ENCODE measurements at places on chromosomes 5 and 9.

DNA sequence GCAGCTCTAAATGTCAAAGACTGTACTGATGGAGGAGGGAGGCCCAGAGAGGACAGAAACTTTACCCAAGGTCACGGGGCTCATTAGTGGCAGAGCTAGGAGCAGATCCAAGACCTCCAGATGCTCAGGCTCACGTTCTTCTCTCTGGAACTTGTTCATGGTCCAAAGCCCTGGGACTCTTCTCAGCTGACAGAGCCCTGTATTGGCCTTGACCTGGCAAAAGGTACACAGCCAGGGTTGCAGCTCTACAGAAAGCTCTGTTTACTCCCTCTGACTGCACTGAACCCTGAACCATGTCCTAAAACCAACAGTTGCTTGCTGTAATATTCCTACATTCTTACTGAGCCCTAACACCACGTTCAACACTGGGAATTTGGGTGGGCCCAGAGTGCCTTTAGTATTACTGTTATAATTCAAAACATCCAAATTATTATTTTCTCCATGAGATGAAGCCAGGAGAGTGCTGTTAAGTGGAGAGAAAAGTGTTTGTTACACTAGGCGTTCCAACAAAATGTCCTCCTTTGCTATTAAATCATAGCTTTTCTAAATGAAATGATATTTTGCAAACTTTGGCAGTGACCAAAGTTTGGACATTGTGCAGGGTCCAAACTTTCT, 602.4 kb upstream of the CLINT1 start:
- DNase-seq = no peak

GRCh38 chr9:30630459-30630858, 1754.0 kb upstream of the ACO1 start:
- no peak for DNase-seq

DNA sequence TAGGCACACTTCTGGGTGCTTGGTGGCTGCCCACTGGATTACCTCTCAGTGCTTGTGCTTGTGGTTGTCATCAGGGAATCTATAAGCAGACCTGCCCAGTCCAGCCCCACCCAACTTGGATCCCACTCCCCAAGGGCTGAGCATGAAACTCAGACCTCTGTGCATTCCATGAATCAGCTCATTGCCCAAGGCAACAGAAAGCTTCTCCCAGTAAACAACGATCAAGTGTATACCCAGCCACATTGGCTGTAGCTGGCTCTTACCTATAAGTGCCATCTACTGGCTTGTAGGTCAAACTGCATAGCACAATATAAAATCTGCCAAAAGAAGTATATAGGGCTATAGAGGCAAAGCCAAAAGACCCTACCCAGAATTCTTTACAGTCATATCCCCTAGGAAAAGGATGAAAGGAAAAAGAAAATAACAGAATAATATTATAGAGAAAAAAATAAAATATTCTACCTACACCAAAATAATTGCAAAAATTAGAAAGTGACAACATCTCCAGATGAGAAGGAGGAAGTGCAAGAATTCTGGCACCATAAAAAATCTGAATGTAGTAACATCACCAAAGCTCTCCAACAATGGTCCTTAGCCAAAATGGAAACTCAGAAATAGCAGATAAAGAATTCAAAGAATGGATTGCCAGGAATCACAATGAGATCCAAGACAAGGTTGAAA, 321.0 kb upstream of the TRPC7 start:
- DNase-seq = no peak

DNA sequence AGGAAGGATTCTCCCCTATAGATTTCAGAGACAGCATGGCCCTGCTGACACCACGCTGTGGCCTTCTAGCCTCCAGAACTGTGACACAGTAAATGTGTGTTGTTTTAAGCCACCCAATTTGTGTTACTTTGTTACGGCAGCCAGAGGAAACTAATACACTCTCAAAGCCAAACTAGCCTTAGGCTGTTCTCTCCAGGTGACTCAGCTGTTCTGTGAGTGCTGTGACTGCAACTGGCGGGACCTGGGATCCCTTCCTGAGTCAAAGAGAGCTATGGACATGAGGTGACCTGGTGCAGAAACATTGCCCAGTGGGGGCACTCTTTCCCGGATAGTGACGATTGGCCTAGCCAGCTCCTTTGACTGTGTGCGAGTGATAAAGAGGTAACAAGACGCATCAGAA, 14.0 kb upstream of the MLANA start:
- DNase-seq = no peak

- no peak for DNase-seq
Observed at GRCh38 chr9:96088510-96088909, 213.0 kb downstream of the ERCC6L2 start.

DNA sequence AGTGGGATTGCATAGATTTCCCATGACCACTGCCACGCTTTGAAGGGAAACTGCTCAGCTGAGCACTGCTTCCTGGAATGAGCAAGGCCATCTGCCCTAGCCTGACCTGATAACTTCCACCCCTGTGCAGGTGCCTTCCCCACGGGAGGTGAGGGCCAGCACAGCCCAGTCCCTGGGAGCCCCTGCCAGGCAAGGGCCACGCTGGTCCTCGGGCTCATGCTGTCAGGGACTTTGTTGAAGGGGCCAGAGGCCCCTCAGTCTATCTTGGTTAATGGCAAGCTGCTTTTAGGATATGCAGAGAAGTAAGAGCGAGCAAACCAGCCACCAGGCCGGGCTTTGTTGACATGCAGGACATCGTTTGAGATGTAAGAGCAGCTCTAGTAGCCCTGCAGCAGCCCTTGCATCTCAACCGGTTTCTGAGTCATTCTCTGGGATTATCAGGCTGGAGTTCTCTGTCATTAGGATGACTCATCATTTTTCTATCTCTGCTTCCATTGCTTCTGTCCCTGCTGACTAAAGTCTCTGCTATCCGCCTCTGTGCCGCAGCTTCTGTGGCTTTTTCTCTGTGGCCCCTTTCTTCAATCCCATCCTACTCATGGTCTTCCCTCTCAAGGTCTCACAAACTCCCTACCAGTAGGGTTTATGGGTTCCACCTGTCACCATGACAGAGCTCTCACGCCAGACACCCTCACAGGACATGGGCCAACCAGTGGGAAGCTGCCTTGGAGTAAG, 30.6 kb upstream of the IQGAP2 start:
- DNase-seq = no peak

- DNase-seq = no peak
Observed at GRCh38 chr5:125467222-125467621, 720.8 kb upstream of the ZNF608 start.

DNA sequence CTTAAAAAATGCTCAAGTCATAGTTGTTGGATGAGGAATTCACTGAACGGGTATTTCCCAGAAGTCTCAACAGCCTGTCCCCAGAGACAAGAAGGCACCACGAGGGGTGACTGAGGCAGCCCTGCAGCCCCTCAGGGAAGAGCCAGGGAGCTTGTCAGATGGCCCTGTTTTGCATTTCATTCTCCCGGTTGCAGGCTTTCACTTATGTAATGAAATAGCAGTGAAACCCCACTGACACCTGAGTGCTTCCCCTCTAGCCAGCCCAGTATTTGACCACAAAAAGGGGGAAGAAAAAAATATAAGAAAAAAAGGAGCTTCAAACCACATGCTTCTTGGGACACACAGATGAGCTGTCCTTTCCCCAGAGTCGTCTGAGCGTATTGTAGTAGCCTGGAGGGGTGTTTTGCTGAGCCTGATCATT, 75.3 kb upstream of the IL12B start:
- DNase-seq = no peak

- no peak for DNase-seq
Observed at GRCh38 chr9:110579034-110579861, at the start of gene SVEP1. TSS of gene SVEP1 (minus strand) at chr9:110579741. CDS start at chr9:110579543, 198 bp downstream.

DNA sequence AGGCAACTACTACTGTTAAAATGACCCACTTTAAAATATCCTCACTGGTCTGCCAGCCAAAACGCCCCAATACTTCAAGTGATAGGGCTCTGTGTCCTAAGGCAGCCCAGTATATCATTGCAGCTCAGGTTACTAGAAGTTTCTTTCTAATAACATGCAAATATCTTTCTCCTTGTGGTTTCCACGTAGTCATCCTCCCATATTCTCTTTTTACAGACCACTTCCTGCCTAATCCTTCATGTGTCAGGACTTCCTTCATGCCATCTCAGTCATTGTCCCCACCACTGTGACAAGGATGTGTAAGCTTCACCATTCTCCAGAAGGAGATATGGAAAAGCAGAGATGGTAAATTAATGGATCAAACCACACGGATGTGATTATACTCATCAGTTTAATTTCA, 813.7 kb downstream of the MAT2B start:
- DNase-seq = no peak

GRCh38 chr9:69175486-69175885, 1.4 kb downstream of the TJP2 start:
- no peak for DNase-seq

GRCh38 chr5:40853632-40854192, 12.5 kb downstream of the CARD6 start:
- no peak for DNase-seq

DNA sequence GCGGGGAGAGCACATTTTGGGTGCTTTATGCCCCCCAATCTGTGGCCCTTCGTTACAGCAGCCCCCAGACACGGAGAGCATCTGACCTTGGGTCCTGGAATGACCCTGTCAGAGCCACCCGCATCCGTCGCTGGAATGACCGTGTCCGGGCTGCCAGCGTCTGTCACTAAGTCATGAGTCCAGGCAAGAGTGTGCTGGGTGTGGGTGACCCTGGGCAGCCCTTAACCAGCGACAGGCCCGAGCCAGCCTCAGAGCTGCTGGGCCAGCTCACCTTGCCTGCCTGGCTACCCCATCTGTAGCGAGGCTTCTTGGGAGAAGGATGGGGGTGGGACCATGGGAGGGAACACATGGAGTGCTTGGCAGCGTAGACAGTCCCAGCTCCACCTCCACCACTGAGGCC, 46.8 kb upstream of the NOTCH1 start:
- no peak for DNase-seq

DNA sequence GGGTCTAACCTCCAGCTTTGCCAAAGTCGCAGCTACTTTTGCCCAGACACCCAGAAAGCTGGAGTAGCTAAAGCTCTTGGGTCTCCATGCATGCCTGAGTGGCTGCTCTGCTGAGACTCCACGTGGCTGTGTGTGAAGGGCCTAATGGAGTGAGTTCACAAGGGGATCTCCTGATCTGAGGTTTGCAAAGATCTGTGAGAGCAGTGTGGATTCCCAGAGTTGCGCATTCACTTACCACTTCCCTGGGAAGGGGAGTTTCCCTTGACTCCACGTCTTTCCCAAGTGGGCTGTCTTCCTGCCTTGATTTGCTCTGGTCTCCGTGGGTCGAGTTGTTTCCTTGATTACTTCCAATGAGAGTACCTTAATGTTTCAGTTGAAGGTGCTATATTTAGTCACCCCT, 17.6 kb upstream of the CDKN2B start:
- DNase-seq = no peak

DNA sequence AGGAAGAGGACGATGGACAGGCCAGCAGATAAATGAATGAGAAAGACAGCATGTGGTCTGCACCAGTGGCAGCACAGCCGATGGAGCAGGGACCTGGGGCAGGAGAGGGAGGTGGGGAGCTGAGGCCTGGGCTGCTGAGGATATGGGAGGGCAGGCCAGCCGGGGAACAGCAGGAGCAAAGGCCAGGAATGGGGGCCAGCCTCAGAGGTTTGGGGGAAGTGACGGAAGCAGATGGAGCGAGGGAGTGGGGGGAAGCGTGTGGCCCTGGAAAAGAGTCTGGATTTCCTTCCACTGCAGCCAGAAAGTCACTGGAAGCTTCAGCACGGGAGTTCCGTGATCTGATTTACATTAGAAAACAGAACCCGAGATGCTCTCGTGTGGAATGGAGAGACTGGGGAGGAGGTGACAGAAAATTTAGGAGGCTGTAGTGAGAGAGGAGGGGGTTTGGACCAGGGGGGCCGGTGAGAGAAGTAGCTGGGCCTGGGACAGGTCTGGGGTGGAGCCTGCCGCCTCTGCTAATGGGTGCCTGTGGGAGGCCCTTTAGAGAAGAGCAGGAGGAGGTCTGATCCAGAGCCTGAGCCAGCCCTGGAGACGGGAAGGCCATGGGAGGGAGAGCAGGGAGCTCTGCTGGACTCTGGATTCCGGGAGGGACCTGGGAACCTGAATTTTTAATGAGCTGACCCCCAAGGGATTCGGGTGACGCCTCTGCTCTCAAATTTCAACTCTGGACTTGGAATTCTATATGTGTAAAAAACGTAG, 65.4 kb downstream of the TSPAN17 start:
- no peak for DNase-seq

DNA sequence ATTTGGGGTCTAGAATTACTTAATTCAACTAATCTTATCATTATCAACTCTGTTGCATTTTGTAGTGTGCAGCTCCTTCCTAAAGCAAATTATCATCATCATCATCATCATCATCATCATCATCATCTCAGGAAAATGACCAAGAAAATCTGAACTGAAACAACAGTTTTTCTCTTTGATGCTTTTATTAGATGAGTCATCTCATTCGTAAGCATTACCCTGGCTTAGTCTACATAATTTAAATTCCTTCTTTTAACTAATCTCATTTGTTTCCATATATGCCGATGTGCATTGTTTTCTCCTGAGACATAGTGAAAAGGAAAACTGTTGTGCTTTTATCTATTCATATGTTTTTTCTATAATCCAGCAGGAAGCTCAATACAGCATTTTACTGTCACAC, 173.0 kb upstream of the PDE4D start:
- DNase-seq = no peak

- no peak for DNase-seq
Observed at GRCh38 chr9:37036371-37036775, 2.3 kb upstream of the PAX5 start.

DNA sequence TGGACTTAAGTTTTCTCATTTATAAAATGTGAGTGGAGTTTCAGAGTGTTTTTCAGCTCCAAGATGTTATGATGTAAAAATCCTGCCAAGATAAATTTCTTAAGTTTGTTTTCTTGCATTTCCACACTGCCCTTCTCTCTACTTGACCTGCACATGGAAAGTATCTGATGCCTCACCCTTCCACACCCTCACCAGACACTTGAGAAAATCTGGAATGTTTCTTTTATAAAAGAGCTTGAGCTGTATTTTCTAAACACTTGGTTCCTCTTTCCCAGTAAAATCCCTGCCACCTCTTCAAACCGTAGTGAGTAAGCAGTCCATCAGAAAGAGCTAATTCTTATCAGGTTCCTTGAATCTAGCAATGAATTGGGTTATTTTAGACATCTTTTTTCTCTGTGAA, 42.9 kb downstream of the FOXD1 start:
- DNase-seq = no peak

GRCh38 chr5:149421834-149422233, 42.7 kb upstream of the IL17B start:
- no peak for DNase-seq

GRCh38 chr9:92147030-92147851, 32.0 kb upstream of the SPTLC1 start:
- DNase-seq = no peak

DNA sequence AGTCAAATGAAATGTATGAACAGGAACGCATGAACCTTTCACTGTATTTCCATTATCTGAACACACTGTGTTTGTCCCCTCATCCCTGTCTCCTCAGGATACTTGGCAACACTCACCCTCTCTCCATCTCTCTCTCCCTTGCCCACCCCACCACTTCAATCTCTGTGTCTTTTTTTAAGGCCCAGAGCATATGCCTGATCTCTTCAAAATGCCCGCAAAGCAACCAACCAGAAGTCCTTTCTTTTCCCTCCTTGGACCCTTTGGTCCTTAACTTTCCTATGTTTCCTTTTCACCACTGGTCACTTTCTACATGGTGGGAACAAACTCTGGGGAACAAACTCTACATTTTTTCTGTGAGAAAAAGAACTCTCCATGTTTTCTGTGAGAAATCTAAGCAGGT, 3.2 kb upstream of the IRF1 start:
- peak; percentile 1 for DNase-seq
